Kidney epithelial cell (primary cell): ENCODE measurements at places on chromosomes 1 and 21. TPM values are rescaled to one million over a fixed set of nuclear protein-coding genes. Genes with fewer than 3 reads are reported as not detected.

The SPATA21 gene
- total RNA-seq, result not detected in 2 replicates

The TCP10L gene
- 1.1 TPM in 1 of 2 replicates, not detected in the other for total RNA-seq

The IVL gene
- 1.2 and 2.3 TPM in 2 replicates for total RNA-seq

The ZNF362 gene
- total RNA-seq, result 20.7 and 26.0 TPM in 2 replicates

The CHI3L1 gene
- total RNA-seq, result 1.5 and 2.1 TPM in 2 replicates

The NPR1 gene
- total RNA-seq, result 2.0 and 2.1 TPM in 2 replicates

- DNase-seq, result no peak
These were observed 4.4 kb downstream of the NHLH1 start for GRCh38 chr1:160371346-160371631.

DNA sequence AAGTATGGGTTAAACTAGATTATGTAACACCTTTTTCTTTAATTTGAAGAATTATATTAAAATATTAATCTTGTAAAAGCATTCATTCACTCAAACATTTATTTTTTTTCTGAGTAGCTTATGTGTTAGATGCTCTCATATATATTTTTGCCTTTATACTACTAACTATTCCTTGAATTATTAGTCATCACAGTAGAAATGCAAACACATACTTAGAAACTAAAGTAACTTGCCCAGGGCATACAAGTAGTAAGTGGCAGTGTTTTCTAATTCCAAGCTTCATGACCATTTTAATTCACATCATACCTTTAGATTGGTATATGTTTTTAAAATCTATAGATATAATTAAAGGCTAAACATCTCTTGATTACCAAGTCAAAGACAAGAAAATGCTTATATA is 1271.0 kb downstream of the BRINP3 start:
- no peak for DNase-seq

DNA sequence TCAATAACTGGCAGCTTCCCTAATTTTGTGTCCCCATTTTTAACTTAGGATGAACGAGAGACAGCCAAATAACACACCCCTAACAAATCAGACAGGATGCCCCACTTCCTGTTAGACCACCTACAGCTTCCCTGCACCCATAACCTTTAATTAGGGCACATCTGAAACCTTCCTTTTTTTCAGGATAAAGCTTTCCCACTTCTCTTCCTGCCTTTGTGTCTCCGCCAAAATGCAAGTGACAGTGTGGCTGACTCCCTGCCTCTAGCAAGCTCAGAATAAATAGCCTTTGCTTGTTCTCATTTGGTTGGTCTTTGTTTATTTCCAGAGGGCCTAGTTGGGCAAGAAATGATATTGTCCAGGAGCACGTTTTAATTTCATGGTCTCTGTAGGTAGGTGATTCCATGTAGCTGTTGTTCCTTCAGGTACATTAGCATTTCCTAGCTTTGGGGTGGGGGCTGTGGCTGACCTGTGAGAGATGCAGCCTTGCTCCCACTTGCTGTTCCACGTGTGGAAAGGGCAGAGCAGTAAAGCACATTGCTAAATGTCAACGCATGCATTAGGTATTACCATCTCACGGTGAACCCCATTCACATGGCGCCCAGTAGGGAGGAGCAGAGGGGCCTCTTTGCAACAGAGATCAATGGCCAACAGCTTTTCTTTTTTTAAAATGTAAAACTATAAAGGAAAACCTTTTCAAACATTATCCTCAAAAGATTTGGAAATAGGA is 154.9 kb downstream of the ST6GALNAC3 start:
- no peak for DNase-seq

- DNase-seq, result no peak
These were observed 20.9 kb upstream of the RGL1 start for GRCh38 chr1:183783767-183784637.

- no peak for DNase-seq
These were observed 390.7 kb downstream of the BRINP2 start for GRCh38 chr1:177561436-177561835.

DNA sequence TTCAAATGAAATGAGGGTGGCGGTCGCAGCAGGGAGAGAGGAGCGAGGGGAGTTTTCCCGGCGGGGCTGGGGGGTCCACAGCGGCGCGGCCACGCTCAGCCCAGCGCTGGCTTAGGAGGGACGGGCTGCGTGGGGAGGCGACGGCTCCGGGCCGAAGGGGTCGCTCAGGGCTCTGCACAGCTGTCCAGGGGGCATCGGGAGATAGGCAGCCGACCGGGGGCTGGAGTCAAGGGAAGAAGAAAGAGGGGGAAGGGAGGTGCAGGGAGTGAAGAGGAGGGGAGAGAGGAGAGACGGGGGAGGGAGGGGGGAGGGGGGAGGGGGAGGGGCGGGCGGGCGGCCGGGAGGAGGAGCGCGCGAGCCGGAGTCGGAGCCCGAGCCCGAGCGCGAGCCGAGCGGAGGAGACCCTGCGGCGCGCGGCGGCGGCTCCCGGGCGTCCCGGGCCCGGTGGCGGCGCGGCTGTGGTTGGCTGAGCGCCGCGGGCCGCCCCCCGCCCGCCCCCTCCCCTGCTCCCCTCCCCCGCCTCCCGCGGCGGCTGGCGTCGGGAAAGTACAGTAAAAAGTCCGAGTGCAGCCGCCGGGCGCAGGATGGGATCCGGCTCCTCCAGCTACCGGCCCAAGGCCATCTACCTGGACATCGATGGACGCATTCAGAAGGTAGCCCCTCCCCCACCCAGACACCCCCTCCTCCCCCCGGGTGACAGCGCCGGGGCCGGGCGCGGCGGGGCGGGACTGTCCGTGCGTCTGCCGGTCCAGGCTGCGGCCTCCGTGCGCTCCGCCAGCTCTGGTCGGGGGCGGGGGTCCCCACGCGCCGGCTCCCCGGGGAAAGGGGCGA is at the start of gene PDE9A:
PDE9A (plus strand) TSS at position 391 of the 831 bp plus-strand sequence; CDS start at position 585, 194 bp downstream.
- no peak for DNase-seq

GRCh38 chr1:169680377-169681019 is 30.9 kb downstream of the SELL start:
- no peak for DNase-seq

- no peak for DNase-seq
These were observed 4.5 kb downstream of the CCDC17 start for GRCh38 chr1:45619149-45619921.

- no peak for DNase-seq
These were observed 11.4 kb downstream of the BLACAT1 start for GRCh38 chr1:205444300-205444930.

- no peak for DNase-seq
These were observed 15.5 kb downstream of the TRPM2 start for GRCh38 chr21:44368711-44369446.

DNA sequence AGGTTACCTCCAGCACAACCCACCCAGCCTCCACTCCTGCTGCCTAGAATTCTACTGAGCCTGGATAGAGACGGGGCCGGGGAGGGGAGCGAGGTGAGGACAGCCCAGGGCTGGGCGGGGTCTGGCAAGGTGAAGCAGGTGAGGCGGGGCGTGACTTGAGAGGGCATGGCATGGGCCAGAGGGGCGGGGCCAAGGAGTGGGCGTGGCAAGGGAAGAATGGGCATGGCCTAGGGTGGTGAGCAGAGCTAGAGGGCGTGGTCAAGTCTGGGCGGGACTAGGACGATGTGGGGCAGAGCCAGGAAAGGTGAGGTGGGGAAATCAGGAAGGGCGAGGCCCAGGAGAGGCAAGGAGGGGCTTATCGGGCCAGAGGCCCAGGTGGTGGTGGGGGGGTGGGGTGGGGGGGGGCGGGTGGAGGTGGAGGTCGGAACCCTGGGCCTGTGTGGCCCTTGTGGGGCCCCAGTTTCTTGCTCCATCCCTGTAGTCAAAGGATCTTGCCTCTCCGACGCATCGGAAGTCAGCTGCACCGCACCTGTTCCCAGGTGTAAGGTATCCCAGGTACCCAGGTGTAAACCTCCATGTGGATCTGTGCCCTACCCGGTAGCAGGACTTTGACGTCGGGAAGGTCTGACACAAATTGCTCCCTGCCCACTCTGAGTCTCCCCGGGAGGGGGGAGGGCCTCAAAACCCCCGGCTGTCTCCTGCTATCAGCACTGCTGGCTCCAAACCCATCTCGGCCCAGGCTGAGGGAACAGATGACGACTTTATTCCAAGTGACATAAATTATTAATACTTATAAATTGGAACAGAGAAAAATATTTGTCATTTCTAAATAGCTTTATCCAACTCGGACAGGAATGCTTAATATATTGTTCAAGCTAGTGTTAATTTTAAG is 32.9 kb upstream of the UTS2 start:
- DNase-seq, result no peak

- no peak for DNase-seq
These were observed 79.0 kb upstream of the IFFO2 start for GRCh38 chr1:19035377-19036040.

GRCh38 chr1:65395887-65396612 is 24.4 kb upstream of the LEPR start:
- DNase-seq, result no peak

DNA sequence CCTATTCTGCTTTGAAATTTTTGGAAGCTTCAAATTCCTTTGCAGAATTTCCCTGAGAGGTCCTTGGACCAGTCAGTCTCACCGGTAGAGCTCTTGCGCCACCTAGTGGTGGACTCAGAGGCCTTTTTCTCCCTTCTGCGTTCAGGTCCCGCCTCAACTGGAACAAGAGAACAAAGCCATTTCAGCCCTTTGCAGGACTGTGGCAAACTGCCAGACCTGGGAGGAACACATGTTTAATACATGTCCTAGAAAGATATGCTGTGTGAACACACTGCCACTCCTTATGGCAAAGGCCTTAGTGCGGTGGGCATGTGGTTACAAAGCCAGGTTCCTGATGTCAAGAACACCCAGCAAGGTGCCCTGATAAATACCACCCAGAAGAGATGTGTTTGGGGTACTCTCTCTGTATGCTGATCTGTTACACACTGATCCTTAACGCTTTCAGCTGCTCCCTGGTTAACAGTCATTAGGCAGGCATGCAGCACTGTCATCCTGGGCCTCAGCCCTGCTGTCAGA is 82.2 kb upstream of the SSX2IP start:
- DNase-seq, result peak; percentile 21

DNA sequence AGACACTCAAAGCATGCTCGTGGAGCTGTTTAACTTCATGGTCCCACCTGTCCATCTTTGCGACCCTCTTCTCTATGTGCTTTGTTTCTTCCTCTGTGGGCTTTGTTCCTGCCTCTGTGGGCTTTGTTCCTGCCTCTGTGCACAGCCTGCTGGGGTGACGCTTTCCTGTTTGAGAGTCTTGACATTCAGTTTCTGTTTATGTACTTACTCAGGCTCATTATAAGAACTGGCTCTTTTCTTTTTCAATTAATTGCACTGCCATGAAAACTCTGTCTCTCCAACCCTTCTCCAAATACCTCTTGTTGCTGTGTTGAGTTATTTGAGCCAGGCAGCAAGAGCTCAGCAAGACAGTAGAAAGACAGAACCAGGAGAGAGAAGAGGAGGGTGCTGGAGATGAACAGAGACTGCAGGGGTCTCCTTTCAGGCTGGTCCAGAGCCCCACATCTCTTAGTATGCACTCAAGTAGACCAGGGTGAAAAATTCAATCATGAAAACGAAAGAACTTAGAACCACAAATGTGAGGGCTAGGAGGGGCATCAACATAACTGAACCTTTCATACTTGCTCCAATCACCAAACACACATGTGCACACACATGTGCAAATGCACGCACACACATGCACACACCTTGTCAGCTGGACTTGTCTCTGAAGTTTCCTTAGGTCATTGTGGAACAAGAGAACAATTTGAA is 88.3 kb upstream of the SGIP1 start:
- DNase-seq, result no peak

GRCh38 chr1:83927701-83928100 is 71.2 kb downstream of the TTLL7 start:
- DNase-seq, result no peak

- DNase-seq, result no peak
These were observed 965.8 kb downstream of the PLA2G4A start for GRCh38 chr1:187794561-187794960.

DNA sequence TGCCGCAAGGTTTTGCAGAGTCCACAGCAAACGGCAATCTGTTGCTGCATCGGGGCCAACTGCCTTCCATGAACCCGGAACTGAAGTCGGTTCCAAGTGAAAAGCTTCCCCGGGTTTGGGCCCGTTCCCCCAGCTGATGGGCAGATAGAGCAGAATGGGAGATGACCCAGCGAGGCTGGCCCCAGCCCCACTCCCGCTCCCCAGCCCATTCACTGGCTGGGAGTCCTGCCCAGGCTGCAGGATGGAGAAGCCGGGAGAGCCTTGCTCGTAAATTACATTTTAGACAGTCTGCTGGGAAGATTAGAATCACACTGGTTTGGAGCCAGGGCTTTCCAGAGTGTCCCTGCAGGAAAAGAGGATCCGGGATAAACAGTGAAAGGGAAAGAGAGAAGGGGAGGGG is 31.6 kb upstream of the PAX7 start:
- DNase-seq, result no peak

DNA sequence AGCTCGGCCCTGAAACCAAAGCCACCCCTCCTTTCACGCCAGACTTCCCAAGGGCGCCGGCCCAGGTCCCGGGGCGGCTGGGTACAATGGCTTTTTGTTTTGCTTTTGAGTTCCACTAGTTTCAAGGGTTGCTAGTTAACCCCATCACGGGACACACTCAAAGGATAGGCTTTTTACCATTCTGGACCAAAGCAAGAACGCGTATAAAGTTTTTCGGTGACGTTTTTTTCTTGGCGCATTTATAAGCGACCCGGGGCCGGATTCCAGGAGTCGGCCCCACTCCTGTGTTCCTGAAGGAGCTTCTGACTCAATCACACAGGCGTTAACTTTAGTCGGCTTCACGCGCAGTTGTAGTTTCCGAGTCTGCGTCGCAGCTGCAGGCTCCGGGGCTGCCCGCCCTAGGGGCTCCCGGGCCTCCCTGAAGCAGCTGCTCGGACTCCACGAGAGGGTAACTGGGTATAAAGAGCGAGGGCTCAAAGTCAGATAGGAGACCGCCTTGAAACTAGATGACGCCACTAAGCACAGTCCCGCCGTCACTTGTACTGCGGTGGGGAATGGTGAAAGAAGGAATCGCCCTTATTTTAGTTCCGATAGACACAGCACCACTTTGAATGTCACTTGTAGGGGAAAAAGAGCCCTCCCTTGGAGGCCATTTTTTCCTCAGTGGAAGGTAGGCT is 707 bp upstream of the KLHL21 start:
- DNase-seq, result no peak

DNA sequence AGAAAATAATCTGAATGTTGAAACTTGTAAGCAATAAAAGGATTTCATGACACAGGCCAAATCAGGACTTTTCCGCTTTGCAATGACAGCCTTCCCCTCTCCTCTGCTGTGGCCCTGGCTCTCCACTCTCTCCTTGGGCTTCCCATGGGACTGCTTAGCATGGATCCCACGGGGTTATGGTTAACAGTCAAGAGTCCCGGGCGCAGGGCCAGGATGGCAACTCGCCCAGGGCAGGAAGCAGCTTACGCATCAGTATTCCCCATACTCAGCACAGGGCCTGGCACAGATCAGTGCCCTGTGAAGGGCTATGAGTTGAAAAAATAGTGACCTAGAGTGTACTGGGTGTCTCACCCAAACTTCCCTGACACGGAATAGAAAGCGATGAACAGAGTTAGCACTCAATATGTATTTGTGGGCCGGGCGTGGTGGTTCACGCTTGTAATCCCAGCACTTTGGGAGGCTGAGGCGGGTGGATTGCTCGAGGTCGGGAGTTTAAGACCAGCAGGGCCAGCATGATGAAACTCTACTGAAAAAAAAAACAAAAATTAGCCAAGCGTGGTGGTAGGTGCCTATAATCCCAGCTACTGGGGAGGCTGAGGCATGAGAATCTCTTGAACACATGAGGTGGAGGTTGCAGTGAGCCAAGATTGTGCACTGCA is 29.1 kb upstream of the GRHL3 start:
- no peak for DNase-seq

- no peak for DNase-seq
These were observed 6.3 kb upstream of the IFNGR2 start for GRCh38 chr21:33396951-33397350.

- no peak for DNase-seq
These were observed 4.9 kb upstream of the CORT start for GRCh38 chr1:10444795-10445397.
